Stimulated activated CD8-positive, alpha-beta memory T cell treated with anti-CD3 and anti-CD28 coated beads, Interleukin-7, amount 100 ng/mL, for 24 hours (primary cell): ENCODE measurements at places on chromosomes 12 and 14.

DNA sequence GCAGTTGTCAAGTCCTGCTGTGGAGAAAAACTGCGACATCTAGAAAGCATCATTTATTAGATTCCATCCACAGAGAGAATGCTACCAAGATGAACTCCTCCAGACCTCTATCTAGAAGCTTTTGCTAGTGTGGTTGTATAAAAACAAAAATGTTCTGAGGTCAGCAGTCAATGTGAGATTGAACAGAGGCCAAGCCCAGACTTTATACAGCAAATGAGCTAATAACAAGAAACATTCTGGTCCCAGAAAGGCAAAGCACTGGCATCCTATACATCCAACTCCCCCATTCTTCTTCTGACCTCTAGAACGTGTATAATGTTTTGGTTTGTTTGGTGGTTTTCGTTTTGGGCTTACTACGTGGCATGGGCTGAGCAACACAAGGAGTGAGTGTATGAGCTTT is 26.7 kb upstream of the RIN3 start:
- no peak for DNase-seq

GRCh38 chr12:89238593-89238992 is 113.7 kb downstream of the DUSP6 start:
- DNase-seq, result no peak

DNA sequence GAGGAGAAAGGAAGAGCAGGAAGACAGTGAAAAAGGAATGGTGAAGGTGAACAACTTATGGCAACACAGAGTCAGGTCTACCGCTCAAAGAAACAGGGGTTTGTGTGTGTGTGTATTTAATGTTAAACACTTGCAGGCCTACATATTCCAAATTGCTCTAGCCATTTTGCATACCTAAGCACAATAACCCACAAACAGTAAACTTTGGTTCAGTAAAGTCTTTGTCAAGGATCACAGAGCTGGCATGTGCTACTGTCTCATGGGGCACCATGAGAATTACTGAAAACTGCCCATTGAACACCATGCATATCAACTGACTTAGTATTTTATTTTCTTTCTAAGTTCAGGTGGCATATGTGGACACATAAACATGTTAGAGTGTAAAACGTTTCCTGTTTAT is 163.6 kb downstream of the MDGA2 start:
- no peak for DNase-seq

- no peak for DNase-seq
These were observed 2.4 kb upstream of the RNASE7 start for GRCh38 chr14:21039585-21040369.

- no peak for DNase-seq
These were observed 36.1 kb upstream of the KRAS start for GRCh38 chr12:25286837-25287236.

DNA sequence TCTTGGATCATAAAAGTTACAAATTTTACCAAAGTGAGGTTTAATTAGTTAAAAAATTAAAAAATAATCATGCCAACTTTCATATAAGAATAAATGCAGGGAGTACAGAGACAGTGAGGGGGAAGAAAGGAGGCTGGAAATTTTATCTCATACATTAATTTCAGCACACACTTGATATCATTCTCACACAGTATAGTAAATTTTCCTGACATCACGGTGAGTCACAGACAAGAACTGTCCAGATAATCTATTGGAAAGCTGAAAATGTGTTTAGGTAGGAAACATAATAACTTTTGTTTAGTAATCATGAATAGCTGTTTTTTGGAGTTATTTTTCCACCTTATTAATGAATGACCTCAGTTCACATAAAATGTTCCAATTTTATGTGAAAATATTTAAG is 1204.8 kb downstream of the GALC start:
- DNase-seq, result no peak

GRCh38 chr14:99883866-99884650 is 90.8 kb downstream of the EML1 start:
- no peak for DNase-seq

DNA sequence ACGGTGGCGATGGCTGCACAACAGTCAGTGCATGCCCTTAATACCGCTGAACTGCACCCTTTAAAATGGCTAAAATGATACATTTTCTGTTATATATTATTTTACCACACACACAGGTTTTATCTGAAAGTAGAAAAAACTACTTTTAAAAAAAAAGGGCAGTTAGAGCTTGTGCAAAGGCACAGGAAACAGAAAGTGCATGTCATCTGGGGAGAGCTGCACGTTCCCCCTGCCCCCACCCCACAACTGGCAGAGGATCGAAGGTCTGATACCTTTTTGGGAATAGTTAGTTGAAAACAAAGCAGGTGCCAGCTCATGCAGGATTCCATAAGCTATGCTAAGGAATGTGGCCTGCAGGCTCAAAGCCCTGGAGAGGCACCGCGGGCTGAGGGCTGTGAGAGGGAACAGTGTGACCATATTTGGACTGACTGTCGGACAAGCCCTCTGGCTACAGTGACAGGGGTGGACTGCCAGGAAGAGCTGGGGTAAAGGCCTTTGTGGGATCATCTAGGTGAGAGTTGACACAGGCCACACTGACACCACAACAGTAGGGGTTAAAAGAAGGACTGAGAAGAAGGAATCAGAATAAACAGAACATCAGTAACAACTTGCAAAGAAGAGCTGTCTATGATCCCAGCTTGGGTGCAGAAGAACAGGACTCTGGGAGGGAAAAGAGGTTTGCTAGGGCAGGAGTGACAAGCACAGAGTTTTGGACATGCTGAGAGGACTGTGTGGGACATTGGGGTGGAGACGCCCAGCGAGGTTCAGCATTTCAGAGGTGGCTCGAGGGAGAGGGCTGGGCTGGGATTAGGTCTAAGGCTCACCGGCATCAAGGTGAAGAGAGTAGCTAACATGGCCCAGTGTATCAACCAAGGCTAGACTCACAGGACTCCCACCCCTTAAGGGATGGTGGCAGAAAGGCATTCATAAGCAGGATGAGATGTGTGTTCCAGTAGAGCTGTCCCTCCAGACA is 54.6 kb downstream of the ACTN1 start:
- no peak for DNase-seq

DNA sequence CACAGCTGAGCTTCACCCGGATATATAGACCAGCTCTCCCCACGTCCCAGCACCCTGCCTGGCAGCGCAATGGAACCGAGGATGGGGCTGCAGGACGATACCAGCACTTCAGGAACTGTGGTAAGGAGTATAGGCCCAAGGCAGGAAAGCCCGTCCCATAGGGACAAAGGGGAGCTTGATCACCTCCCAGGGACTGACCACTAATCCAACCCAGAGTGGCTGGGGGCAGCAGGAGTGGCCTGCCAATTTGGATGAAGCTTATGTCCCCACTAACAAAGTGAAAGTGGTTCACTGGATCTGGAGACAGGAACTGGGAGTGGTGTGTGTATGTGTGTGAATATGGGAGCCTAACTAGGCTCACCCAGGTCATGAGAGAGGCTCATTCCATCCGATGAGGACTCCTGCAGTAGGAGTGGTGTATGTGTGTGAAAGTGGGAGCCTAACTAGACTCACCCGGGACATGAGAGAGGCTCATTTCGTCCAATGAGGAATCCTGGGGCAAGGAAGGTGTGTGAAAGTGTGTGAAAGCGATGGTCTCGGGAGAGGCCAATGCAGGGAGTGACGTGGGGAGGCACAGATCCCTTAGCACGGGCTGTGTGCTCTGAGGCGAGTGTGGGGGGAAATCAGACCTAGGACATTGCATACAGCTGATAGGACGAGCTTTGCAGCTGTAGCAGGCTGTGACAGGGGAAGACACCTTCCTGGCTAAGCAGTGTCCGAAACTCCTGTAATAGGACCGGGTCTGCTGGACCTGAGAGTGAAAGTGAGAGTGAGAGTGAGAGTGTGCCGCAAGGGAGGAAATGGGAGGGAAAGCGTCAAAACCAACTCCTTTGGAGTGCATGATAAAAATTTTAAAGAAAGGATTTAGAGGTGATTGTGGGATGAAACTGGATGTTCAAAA is 25.7 kb downstream of the KLRK1 start:
- no peak for DNase-seq
